ENCODE measurements at places on chromosomes 16 and 17.
A peak's percentile ranks its signal among the peaks of the same experiment; 100 is the strongest.

DNA sequence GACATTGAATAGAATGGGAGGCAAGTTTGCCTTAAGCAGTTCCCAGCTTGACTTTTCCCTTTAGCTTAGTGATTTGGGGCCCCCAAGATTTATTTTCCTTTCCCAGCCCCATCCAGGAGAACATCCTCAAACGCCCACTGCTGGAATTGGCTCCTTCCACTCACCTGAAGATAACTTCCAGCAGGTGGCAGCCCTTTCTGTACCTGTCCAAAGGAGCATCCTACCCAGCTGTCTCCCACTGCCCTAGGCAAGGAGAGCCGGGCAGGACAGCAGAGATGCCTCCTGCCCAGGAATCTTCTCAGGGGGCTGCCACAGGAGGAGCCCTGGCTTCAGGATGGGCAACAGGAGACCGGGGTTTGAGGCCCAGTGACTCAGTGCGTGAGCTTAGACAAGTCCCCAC is 6.4 kb downstream of the CACNG5 start:
- DNase-seq = no peak

- no peak for DNase-seq
These were observed 242.6 kb upstream of the CIBAR2 start for GRCh38 chr16:85354686-85355514.

DNA sequence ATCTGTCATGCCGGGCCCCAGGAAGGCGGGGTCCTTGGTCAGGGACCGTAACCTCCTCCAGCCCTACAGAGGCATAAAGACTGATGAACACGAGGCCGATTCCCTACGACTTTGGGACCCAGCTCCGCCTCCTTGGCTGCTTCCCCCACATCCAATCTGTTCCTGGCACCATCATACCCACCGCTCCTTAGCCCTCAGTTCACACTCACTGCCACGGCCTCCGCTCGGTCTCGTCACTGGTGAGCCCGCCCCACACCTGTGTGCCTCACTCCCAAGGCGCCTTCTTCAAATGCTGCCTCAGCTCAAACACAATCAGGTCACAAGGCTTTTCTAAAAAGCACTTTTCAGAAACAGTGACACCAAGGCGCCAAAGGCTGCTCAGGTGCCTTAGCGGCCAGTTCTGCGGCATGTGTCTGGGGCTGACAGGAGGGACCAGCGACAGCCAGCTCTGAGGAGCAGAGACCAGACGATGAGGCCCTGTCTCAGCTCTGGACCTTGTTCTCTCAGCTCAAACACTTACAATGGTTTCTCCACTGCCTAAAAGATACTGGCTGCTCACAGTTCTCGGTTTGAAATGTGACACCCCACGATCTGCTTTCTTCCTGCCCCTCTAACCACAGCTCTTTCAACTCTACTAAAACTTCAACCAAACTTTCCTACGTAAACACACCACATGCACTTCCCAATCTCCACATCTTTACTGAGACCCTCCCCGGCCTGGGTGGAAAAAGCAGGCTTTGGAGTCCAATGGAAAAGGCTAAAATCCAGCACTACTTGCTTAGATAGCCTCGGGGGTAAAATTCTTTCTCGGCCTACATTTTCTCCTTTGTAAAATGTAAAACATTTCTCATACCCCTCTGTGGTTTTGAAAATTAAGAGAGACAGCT is 33.2 kb downstream of the CYB5D2 start:
- DNase-seq = no peak

DNA sequence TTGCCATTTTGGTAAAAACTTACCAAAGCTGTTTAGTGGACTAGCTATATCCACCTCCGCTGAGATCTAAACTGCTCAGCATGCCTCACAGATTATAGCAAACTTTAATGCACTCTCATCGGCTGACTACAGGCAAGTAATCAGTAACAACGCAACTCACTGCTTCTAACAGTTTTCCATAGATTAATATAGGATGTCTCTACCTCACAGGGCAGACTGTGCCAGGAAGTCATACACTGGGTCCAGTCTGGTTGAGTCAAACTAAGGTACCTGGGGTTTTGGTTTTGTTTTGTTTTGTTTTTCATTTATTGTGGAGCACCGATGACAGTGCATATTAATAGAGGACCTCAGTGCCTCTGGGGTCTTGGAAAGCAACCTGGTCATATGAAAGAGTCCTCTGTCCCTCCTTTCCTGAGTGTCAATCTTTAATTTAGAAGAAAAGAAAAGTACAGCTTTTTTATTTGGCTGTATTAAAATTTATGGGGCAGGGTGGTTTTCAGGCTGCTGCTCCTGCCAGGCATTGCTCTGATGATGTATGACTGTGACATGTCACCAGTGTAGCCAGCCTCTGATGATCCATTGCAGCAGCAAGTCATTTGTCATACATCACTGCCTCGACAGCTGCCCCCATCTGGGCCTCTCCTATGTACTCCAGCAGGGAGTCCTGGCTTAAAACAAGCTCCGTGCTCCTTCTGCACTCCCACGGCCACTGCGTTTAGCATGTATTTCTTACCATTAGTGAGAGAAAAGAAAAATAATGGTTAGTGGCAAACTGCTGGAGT is 854.1 kb downstream of the KCNJ2 start:
- DNase-seq = no peak

DNA sequence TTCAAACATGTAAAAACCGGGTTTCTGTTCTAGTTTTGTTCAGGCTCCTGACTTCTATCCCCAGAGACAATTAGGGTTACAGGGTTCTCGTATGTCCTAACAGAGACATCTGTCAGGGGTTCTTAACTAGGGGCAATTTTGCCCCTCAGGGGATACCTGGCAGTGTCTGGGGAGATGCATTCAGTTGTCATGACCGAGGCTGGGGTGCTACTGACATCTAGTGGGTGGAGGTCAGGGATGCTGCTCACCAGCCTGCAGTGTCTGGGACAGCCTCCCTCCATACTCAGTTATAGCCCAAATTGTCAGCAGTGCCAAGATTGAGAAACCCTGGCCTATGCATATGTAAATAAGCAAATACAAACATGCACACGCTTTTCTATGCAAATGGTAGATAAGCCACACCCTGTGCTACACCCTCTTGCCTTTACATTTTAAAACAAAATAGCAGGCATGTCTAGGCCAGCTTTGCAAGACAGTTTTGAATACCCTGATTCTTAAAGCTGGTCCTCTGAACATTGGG is 37.4 kb downstream of the CLEC16A start:
- no peak for DNase-seq

GRCh38 chr16:86498671-86499439 is 11.5 kb upstream of the FOXF1 start:
- no peak for DNase-seq

- no peak for DNase-seq
These were observed 18.0 kb upstream of the RNF135 start for GRCh38 chr17:30952638-30953393.

DNA sequence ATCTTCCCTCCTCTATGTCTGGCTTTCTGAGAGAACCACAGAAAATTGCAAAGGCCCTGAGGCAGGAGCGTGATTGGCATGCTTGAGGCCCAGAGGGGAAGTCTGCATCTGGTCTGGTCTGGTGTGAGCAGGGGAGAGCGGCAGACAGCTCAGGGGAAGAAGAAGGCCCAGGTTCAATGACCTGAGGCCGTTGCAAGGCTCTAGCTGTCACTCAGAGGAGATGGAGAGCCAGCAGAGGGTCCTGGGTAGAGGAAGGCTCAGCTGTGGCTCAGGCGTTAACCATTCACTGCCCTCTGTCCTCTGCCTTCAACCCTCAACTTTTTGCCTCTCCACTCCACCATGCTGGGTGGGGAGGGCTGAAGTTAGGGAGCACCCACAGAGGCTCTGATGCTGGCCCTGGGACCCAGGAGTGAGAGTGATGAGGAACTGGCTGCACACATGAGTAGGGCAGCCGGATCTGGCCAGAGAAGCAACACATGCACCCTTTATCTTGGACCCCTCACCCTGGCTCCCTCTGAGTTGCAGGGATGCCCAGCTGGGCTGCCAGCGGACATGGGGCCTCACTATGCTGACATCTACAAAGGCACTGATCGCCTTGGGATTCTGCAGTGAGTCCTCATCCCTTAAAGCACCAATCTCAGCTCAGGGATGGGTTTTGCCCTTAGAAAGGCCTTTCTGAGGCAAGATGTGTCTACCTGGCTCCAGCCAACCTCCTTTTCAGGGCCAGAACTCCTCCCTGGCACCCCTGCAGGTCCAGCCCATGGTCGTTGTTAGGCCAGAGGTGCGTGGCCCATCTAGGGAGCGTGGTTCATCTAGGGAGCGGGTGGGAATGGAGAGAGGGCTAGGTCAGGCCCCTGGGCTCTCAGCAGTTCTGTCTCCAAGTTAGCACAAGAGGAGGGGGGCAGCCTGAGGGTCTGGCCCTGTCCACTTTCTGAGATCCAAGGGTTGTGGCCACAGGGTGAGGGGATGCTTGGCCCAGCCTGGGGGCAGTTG is 7.7 kb upstream of the KRTAP17-1 start:
- DNase-seq = no peak

DNA sequence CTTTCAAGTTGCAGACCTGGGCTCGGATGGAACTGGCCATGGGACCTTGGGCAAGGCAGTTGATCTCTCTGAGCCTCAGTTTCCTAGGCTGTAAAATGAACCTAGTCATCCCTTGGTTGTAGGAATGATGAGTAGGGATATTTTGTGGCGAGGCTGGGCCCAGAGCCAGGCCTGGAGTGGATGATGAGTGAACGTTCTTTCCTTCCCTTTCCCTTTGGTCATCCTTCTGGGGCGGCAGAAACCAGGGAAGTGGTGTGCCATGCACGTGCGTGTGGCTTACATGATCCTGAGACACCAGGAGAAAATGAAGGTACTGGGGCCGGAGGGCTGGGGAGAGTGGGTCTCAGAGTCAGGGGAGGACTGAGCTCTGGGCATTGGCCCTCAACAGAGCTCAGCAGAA is 8.4 kb downstream of the FBRS start:
- no peak for DNase-seq

DNA sequence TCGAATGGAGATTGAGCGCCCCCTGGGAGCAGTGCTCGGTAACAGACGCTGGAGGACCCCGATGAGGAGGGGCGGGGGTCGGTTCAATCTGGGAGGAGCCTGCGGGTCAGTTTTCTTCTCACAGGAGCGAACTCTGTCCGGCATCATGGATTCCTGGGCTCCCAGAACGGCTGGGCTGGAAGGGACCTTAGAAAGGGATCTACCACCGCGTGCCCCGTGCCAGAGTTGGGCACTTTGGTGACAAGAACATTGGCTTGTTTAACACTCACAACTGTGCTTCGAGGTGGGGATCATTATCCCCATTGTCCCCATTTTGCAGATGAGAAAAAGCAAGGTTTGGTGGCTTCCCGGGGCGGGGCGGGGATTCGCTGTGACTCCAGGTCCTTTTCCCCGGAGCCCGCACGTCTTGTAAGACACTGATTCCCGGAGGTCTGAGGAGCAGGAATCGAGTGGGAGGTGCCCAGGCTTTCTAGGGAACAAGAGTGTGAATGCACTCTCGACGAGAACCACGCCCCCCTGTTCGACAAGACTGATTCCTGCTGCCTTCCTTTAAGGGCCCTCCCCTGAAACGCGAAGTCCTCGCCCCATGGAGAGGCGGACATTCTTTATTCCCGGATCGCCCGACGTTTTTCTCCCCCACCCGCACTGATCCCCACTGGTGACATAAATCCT is 1.5 kb upstream of the FBXL19 start:
- DNase-seq = peak; percentile 77

DNA sequence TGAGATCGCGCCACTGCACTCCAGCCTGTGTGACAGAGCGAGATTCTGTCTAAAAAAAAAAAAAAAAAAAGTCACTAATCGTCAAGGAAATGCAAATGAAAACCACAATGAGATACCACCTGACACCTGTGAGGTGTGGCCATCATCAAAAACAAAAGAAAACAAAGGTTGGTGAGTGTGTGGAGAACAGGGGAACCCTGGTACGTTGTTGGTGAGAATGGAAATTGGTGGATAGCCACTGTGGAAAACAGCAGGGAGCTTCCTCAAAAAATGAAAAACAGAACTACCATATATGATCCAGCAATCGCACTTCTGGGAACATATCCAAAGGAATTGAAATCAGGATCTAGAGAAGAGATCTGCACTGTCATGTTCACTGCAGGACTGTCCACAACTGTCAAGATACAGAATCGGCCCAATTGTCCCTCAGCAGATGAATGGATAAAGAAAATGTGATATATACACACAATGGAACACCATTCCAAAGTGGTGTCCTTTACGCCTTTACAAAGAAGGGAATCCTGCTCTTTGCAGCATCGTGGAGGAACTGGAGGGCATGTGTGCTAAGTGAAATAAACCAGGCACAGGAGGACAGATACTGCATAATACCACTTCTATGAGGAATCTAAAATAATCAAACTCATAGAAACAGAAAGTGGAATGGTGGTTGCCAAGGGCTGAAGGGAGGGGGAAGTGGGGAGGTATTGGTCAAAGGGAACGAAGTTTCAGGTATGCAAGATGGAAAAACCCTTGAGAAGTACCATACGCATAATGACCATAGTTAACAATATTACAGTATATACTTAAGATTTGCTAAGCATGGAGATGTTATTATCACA is 63.5 kb upstream of the PLCG2 start:
- no peak for DNase-seq

- no peak for DNase-seq
These were observed 127.2 kb downstream of the CCDC144A start for GRCh38 chr17:16817201-16817600.

GRCh38 chr17:78694805-78695531 is 87.1 kb downstream of the CYTH1 start:
- DNase-seq = no peak

DNA sequence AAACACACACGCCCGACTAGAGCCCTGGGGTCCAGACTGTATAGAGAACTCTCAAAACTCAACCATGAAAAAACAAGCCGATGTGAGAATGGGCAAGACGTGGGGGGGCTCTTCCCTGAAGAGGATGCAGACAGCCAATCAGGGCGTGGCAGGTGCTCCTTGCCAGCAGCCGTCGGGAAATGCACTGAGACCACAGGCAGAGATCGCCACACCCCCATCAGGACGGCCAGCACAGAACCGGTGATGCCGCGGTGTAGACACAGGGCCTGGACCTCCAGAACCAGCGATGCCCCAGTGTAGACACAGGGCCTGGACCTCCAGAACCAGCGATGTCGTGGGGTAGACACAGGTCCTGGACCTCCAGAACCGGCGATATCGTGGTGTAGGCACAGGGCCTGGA is 169.2 kb downstream of the LAT start:
- no peak for DNase-seq

- DNase-seq = no peak
These were observed 17.1 kb upstream of the DOK4 start for GRCh38 chr16:57503366-57503765.

- no peak for DNase-seq
These were observed 207.0 kb upstream of the IRX3 start for GRCh38 chr16:54493594-54493993.

GRCh38 chr17:34606763-34607162 is 27.4 kb downstream of the TMEM132E start:
- DNase-seq = no peak

DNA sequence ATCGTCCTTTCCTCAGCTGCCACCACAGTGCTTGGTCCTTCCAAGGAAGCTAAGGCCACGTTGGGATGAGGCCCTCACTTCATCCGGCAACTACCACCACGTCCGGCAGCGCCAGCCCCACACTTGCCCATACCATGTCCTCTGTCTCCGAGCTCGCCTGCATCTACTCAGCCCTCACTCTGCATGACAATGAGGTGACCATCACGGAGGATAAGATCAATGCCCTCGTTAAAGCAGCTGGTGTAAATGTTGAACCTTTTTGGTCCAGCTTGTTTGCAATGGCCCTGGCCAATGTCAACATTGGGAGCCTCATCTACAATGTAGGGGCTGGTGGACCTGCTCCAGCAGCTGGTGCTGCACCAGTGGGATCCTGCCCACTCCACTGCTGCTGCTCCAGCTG is 44.9 kb downstream of the TTC19 start:
- no peak for DNase-seq

- DNase-seq = no peak
These were observed 836 bp upstream of the MMP15 start for GRCh38 chr16:58024486-58025350.
